ENCODE measurements at places on chromosomes 4 and X.

GRCh38 chr4:105075045-105075444 lies 71.6 kb upstream of the TET2 start:
- DNase-seq: no peak

GRCh38 chr4:139560406-139561104 lies 4.5 kb upstream of the SETD7 start:
- no peak for DNase-seq

DNA sequence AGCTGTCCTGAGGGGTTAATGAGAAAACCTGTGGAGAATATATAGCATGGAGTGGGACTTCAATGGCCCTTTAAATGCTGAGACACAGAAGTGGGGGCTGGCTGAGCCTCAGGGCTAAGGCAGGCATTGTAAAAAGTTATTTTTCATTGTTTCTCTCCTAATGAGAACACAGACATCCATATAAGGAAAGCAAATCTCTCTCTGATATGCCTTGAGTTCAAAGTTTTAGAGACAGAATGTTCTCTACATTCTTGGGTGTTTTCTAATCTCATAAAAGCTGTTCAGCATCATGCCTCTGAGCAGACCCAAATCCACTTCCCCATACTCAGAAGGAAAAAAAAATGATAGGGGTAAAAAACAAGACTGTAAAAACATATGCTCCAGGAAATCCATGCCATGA lies 16.8 kb upstream of the RAB40A start:
- no peak for DNase-seq

DNA sequence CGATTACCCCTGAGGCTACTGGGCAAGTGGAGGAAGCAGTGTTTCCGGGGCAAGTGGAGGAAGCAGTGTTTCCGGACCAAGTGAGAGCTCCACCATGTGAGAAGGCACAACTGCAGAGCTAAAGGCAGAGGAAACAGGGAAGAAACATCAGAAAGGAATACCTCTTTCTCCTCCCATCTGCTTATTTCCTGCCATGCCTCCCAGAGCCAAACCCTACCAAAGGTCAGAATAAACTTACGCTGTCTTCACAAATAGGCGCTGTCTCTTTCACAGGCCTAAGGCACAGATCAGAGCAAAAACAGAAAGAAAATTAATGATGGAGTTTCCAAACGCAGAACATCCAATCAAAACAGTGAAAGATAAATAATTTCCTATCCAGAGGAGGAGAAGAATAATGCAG lies 153.0 kb downstream of the ATOH1 start:
- no peak for DNase-seq

DNA sequence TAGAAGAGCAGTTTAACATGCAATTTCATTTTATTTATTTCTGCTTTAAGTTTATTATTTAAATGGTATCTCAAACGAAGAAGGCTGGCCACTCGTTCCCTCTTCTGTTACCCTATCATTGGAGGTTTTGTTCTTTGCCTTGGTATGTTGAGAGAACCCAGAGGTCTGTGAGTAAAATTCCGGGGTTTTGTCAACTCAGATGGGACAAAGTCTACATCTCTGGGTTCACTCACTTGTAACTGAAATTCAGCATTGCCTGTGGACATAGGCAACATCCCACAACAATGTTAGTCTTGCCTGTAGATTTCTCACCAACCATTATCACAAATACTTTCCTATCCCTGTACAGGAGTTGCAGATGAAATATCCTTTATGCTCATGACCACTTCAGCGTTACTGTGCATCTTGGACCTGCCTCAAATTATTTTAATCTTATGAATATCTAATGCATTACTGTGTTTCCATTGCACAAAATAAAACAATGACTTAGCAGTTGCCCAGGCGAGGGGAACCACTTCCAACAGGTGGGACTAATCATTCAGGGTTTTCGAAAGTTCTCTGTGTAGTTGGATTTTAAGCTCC lies 33.5 kb upstream of the CD99 start:
- DNase-seq: no peak

- no peak for DNase-seq
Measured at GRCh38 chr4:2280531-2281300, 18.8 kb upstream of the MXD4 start.

DNA sequence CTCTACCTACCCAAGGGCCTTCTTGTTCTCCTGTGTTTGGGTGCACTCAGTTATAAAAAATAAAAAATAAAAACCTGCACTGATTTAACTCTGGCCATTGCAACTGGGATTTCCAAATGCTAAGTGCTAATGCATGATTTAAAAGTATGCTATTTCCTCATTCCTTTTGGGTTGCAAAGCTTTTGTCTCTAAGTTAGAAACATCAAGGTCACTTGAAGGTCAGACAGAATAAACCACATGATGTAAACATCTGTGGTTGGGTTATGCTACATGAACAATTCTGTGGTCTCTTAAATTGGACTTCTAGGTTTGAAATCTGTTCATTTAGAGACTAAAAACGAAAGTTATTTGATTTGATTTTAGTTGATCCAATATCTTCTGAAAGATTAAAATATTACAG lies 1547.4 kb upstream of the TENM3 start:
- no peak for DNase-seq

DNA sequence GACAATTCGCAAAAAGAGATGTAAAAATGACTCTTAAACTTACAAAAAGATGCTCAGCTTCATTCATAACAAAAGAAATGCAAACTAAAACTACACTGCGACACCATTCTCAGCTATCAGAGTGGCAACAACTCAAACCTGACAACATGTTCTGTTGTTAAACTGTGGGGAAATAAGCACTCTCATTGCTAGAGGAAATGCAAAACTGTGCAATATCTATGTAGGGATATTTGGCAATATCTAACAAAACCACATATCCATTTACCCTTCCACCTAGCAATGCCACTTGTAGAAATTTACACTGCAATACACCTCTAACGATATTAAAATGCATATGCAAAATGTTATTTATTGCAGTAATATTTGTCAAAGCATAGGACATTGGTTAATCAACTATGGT lies 78.3 kb upstream of the EGFL6 start:
- no peak for DNase-seq
